ENCODE measurements at places on chromosomes 1 and 21.

DNA sequence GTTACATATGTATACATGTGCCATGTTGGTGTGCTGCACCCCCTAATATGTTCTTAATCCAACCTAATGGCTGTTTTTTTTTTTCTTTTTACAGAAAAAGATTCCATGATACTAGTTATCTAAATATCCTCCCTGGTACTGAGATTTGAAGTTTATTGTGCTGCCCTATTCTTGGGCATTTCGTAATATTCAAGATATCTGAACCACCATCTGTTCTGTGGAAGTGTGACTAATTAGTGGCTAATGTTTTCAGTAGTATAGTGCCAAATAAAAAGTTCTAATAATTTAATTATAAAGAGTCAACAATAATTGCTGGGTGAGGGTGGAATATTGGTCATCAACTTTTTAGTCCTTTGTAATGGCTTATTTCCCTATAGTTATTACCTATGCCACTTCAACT is 217.5 kb downstream of the GABPA start:
- DNase-seq, result no peak

DNA sequence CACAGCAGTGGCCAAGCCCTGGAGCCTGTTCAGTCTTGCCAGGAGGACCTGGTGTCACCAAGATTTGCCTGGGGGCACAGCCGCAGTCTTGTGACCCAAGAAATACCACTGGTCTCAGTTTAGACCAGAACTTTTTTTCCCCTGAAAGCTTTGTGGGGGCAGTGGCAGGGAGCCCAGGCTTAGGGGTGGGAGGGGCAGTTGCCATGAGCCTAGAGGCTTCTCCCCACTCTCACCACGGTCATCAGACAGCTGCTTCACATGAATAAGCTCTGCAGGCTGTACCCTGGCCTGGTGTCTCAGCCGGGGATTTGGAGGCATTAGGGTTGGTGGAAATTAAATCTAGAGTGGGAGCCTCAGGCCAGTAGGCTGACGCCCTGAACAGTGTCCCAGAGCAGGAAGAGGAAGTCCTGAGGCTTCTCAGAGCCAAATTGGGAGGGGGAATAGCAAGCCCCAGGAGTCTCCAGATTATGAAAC is 73.7 kb downstream of the SLC16A1 start:
- no peak for DNase-seq

DNA sequence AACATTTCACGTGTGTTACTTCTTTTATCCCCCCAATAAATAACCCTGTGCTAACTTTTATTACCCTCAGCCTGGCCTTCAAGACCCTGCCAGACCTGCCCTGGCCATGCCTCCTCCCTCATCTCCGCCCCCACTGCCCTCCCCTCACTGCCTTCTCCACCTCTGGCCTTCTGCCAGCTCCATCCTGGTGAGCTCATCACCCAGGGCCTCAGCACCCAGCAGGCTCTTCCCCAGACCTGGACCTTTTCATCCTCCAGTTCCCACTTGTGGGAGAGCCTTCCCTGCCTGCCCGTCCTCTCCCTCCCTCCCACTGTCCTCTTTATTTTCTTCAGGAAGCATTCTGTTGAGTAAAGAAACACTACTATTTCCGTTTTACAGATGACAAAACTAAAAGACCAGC is 72.0 kb downstream of the SLC66A1 start:
- no peak for DNase-seq

GRCh38 chr1:216531263-216532239 is 108.3 kb upstream of the USH2A start:
- DNase-seq, result no peak

DNA sequence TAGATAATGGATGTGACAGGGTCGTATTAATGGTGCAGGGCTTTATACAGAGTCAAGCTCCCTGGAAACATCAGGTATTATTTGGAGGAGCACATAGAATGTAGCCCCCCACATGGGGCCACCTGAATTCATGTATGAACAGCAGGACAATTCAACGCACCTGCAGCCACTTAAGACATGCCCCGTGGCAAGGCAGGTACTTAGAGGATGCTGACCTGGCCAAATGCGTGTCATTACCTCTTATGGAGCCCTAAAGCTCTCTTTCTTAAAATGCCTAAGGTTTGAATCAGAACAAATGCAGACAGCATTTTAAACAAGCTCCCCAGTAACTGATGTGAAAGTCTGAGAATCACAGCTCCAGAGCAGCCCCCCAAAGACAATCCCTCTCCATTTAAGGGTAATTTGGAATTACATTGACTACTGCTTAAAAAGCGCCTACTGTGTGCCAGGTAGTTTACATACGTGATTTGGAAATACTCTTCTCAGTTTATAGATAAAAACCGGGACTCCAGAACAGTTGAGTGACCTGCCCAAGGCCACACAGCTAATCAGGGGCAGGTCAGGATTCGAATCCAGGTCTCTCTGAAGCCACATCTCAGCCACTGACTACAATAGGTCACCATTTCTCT is 71.0 kb upstream of the KLHDC7A start:
- DNase-seq, result no peak

DNA sequence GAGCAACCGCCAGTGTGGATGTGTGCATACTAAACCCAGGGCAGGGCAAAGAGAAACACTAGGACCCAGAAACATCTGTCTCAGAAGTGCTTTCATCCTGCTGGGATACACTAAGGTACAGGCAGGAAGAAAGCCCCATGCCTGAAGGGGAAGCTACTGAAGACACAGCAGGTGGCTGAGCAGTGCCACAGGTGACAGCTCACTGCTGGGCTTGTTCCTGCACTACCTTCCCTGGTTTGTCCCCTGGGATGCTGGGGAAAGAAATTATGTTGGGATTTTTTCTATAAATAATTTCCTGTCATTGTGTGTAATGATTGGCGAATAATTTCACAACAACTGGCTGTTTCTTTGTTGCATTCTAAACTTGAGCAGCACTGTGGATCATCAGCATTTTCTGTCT is 245.3 kb upstream of the RAB4A start:
- DNase-seq, result no peak

All from activated CD8-positive, alpha-beta T cell treated with anti-CD3 and anti-CD28 coated beads, Interleukin-2, amount 10 ng/mL, durations not matched to agents 7 days and 5 days (primary cell).